T-helper 2 cell (primary cell): ENCODE measurements at places on chromosomes 2 and 18.

GRCh38 chr2:529424-529823 is 147.8 kb downstream of the TMEM18 start:
- no peak for DNase-seq

- DNase-seq, result no peak
Observed at GRCh38 chr2:121471532-121472469, 58.9 kb upstream of the RNU4ATAC start.

- DNase-seq, result no peak
Observed at GRCh38 chr2:215535741-215536140, 99.9 kb upstream of the FN1 start.

GRCh38 chr2:131143803-131144202 is 38.7 kb downstream of the PLEKHB2 start:
- DNase-seq, result no peak

DNA sequence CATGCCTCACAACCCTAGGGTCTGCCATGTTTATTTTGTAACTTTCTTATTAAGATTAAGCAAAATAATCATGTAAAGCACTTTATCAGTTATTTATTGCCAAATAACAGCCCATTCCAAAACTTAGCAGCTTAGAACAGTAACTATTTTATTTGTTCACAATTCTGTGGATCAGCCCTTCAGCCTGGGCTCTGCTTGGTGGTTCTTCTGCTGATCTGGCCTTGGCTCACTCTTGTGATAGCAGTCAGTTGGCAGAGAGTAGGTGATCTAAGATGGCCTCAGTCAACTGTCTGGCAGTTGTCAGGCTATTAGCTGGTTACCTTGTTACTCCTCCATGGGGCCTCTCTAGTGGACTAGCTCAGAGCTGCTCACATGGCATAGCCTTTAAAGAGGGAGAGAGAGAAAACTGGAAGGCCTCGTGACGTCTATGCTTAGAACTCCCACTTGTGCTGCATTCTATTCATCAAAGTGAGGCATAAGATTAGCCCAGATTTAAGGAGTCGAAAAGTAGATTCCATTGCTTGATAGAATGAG is 54.3 kb downstream of the PLCL1 start:
- DNase-seq, result no peak

- DNase-seq, result no peak
Observed at GRCh38 chr2:143574069-143574468, 444.9 kb downstream of the ARHGAP15 start.

DNA sequence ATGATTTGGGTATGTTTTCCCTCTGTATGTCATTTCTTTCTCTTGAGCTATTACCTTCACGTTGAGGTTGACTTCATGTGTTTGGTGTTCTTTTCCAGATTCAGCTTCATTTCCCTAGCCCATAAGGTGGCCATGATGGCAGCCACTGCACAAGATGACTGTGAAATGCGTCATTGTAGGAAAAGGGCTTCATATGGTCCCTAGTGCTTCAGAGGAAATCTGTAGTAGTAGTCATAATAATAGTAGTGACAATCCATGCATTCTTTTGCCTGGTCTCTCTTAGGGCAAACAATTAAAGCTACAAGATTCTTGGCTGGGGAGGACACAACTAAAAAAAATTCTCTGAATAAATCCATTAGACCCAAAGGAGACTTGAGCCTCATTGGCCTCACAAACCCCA is 28.4 kb downstream of the AOX1 start:
- no peak for DNase-seq

- DNase-seq, result no peak
Observed at GRCh38 chr2:40359811-40360210, 92.1 kb downstream of the SLC8A1 start.

- no peak for DNase-seq
Observed at GRCh38 chr2:223486751-223487150, 115.4 kb downstream of the SCG2 start.

- no peak for DNase-seq
Observed at GRCh38 chr2:108324531-108325255, 36.0 kb downstream of the SULT1C2 start.

DNA sequence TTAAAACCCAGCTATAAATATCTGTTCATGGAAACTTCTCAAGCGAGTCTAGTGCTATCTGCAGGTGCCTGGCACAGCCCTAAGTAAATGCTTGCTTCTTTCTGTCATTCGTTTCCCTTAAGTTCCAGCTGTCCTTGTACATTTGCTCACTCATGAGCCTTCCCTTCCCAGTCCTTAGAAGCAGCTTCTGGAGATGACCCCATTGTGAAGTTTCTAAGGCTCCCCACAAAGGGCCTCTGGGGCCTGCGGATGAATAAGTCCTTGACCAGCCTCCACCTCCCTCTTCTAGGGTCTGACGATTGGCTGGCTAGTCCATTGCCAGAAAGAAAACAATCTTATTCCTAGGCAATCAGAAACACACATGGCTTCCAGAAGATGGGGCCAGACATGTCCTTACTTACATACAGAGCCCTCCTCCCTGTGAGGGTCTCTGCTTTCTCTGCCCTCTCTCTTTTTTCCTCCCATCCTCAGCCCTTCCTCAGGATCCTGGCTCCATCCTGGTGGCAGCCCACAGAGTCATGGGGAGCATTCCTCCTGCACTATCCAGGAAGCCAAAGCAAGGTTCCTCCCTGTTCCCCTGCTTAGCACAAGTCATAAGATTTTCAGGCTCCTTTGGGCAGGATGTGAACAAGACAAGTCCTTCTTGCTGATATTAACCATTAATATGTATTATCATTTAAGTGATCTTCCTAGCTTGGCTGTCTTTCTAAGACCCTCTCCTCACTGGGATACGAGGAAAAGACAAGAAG is 87.3 kb downstream of the TNFRSF11A start:
- no peak for DNase-seq

DNA sequence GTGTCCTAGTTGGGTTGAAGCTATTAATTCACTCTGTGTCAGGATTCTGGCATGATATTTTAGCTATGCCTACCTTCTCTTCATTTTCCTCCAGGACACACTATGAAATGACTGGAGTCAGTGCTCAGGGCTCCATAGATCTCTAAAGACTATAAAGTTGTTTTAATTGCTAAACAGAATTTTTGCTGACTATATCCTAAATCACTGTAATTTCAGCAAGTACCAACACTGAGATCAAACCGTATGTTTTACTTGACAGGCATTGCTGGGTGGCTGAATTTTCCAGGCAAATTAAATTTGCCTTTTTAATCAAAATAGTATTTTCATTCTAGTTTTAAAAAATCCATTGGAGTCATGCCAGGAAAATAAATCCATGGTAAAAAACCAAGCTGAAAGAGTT is 138.1 kb downstream of the LRP1B start:
- no peak for DNase-seq

GRCh38 chr2:160064916-160065315 is 2.5 kb upstream of the PLA2R1 start:
- DNase-seq, result no peak

GRCh38 chr18:3209859-3210569 is 9.8 kb downstream of the MYOM1 start:
- no peak for DNase-seq

GRCh38 chr2:44663471-44664073 is 277.9 kb upstream of the SIX3 start:
- DNase-seq, result no peak

DNA sequence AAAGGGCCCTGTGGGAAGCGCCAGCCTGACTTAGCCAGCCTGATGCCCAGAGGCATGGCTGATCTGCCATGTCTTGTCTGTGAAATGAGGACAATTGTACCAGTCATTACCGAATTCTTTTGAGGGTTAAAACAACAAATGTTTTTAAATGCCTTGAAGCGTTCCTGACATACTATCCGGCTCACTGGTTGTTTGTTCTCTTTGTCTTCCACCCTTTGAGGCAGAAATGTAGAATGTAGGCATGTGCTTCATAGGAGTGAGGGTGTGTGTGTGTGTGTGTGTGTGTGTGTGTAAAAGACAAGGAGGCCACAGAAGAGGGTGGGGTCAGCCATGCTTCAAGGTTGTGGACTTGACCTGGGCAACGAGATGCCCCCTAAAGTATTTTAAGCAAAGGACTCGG is 35.5 kb downstream of the TGFBRAP1 start:
- DNase-seq, result no peak

GRCh38 chr18:59783138-59783537 is 85.9 kb upstream of the CCBE1 start:
- no peak for DNase-seq

- no peak for DNase-seq
Observed at GRCh38 chr2:209823484-209823883, 51.9 kb downstream of the UNC80 start.

DNA sequence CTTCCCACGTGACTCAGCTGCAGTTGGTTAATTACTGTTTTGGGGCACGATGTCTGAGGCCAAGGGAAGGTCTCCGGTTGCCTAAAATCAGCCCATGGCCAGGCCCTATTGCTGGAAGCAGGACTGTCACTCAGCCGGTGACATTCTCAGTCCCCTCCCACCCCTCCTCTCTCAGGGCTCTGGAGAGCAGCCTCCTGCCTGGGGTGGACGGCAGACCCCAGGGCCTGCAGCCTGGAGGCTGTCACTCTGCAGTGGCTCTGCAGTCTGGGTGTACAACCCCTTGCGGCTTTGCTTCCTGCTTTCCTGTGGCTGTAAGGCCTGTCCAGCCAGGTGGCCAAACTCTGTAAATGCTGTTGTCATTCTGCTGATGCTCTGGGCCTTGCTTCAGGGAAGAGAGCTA is 32.8 kb downstream of the ZBTB7C start:
- DNase-seq, result no peak

- no peak for DNase-seq
Observed at GRCh38 chr2:37617119-37617892, 54.1 kb downstream of the CDC42EP3 start.

DNA sequence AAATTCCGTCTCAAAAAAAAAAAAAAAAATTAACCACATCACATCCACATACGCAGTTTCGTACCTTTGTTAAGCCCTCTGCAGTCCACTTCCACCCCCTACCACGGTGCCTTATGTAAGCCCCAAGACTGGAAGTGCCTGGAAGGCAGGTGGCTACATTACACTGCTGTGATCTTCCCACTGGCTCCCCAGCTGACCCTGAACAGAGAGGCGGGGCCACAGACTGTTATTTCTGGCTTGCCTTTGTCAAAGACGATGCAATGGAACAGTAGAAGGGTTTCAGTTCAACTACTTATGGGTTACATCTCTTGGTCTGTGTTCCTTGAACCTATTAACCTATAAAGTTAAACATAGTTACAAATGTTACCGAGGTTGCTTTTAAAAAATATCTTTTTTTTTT is 15.7 kb upstream of the COX7A2L start:
- no peak for DNase-seq

- no peak for DNase-seq
Observed at GRCh38 chr2:1793868-1794445, 49.6 kb upstream of the PXDN start.

- no peak for DNase-seq
Observed at GRCh38 chr2:122145856-122146255, 390.4 kb downstream of the TSN start.

DNA sequence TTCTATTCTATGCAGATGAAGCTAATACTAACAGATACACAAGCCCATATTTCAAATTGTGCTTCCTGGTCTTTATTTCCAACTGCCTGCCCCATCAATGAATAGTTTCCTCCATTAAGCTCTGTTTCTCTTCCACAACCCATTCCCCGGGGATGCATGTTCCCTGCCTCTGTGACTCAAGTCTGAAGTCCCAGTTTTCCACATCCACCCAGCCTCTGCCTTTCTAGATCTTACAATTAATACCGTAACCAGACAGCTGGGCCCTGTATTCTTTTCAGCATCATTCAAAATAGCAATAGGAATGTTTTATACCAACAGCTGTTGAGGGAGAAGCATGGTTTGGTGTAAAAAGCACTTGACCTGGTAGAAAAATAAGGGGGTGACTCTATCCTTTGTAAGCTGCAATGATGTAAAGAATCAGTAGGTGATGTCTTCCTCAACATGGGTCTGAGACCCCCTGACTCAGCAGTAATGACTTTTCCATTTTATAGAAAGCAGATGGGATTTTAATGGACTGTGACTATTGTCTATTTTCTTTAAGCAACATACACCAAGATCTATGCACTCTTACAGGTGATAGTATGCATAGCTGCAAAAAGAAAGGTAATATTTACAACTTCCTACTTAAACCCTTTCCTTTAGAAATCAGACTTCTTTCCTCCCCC is 46.1 kb upstream of the DAPL1 start:
- DNase-seq, result no peak

DNA sequence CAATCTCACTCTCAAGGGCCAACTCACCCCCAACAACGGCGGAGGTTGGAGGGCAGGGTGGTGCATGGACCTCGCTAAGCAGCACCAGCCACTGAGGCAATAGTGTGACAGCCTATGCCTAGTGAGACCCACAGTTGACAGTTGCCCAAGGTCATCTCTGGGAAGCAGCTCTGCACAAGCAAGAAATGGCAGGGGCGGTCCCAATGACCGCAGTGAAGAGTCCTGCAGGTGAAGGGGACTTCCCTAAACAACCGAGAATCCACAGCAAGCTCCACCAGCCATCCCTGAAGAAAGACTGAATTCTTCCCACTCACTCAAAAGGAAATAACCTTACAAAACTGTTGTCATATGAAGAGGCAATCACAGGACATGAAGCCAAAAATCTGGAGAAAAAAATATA is 313.4 kb upstream of the ID2 start:
- no peak for DNase-seq

DNA sequence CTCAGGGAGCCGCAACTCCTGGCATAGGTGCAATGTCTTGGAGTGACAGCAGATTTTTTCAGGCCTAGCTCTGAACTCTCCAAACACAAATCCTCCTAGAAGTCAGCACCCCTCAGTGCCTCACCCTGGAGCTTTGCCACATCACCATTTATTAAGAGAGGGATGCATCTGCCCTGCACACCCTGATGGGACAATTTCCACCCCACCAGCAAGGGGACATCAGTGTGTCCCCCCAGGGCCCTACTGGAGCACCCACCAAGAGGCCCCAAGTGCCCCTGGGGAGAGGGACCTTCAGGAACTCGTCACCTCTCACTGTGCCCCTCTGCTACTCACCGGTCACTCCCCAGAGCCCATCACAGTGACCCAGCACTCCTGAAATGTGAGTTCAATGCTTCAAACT is 144.7 kb downstream of the NDUFA10 start:
- DNase-seq, result no peak

DNA sequence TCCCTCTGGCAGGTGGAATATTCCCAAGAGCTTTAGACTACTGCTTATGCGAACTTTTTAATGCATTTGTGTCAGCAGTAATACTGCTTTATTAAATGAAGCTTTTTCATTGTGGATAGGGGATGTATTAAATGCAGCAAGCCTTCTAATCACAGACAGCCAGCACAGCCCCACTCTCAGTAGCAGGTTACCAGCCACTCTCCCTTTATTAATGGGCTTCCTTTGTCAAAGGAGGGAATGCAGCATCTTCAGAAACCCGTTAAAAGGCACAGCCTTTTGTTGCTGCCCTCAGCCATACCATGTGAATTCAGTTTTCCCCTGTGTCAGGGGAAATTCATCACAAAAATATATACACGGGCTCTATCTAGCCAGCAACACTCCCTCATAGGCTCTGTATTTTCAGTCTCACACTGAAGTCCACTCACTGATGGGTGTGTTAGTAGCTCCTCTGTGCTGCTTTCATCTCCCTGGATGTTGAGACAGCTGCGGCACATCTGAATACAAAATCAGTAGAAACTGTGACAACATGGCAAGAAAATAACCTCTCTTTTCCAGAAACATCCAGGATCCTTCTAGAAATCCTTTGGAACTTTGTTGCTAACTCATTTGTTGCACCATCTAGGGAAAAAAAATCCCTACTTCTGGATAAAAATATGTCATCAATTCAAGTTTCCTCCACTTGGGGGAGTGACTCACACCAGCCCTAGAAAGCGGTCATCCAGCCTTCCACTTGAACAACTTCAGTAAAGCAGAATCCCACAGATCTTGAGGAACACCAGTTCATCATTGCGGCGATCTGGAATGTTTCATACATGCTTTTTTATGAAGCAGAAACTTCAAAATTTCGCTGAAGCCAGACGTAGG is 48.4 kb downstream of the LRRTM1 start:
- no peak for DNase-seq
